ENCODE measurements at places on chromosomes 5 and 9.

DNA sequence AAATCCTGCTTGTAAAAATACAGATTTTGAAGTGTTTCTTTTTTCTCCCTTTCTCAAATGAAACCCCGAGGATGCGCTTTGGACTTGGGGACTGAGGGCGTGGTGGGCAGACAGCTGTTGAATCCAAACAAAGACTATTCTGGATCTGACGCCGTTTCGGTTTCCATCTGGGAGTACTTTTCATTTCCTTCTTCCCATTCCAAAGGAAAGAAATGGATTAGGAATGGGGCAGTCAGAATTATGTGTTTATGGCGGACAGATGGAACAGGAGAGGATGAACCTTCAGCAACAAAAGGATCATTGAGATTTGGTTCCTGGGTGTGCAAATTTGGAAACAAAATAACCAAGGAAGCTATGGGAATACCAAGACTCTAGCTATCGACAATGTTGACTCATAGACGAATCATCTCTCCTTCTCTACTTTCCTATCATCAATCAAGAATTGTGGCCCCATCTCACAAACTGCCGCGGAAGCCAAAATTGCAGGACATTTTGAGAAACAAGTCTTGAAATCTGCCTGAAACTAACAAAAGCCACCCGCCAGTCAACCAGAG is 300.6 kb downstream of the PARP8 start:
- no peak for DNase-seq

DNA sequence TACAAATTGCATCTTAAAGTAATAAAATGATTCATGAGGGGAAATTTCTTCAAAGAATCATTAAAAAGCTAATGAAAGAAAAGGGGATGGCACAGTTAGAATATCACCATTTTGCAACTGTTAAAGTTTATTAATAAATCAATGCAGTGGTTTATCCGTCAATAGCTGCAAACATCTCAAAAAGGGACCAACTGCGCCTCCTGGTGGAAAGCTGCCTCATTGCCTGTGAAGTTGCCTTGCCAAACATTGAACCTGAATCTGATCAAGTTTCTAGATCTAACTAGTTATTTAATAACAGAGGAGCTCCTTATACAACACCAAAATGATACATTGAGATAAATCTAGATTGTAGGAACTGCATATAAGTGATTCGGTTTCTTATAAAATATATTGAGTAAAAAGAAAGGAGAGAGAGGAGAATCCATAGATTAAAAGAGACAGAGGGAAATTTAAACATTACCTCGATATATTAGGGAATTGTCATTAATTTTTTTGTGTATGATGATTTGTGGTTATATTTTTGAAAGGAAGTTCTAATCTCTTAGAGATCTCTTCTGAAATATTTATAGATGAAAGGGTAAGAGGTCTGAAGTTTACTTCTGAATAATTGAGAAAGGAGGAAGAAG is 6.9 kb upstream of the NDUFB6 start:
- peak; percentile 62 for DNase-seq

- DNase-seq = no peak
These were observed 356.6 kb upstream of the C9orf72 start for GRCh38 chr9:27929841-27930240.

DNA sequence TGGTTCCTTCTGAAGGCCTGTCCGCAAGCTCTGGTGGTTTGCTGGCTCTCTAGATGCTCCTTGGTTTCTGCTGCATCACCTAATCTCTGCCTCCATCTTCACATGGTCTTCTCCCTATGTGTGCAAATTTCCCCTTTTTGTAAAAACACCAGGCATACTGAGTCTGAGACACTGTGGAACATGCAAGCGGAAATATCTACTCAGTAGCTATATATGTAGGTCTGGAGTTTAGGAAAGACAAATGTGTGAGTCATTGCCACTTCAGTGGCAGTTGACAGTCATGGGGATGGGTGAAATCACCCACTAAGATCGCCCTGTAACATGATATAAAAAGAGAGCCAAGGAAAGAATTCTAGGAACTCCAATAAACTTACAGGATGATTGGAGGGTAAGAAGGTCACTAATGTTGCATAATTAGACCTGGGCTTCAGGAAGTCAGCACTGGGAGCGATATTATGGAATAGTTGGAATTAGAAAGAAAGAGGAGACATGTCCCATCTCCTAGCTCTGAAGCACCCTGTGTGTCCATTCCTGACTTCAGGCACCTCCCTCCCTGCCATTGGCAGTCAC is 22.7 kb upstream of the UBLCP1 start:
- no peak for DNase-seq

DNA sequence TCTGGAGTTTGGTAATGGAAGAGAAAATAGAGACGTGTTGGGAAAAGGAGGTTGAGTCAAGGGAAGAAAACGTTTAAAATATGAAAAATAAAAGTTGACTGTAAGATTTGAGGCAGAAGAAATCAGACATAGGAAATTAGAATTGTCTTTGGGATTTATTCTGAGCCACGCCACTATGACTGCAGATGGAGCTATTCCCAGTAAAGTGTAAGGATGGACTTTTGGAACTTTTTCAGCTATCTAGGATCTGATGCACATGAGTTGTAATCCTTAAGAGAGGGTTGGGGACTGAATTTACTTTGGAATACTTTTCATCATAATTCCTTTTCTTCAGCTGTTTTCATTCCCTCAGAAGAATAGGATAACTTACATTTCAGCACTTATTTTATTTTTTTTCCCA is 336.7 kb downstream of the FAM170A start:
- no peak for DNase-seq

DNA sequence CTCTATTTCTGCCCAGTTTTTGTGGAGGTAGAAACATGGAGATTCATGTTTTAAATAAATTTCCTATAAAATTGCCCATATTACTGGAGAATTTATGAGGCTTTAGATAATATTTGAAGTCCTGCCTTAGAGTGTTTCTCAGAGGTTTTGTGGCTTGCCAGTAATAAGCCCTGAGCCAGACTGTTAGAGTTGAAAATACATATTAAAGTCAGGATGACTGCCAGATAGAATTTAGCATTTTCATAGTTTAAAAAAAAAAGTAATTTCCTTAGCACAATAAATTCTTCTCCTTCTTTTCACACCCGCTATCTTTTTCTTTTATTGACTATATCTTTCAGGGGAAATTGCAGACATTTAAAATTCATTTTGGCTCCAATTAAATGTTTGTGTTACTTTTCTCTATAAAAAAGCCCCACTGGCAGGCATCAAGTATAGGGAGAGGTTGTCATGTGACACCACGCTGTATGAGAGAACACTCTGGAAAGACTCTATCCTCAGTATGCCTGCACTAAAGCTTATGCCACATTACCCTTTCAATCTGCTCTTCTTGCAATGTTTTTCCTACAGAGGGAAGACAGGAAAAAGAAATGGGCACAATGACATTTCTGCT is 135.2 kb downstream of the MPDZ start:
- DNase-seq = no peak

- no peak for DNase-seq
These were observed 56.1 kb downstream of the AGXT2 start for GRCh38 chr5:34991486-34992238.

GRCh38 chr9:99555792-99556191 is 265.9 kb upstream of the NR4A3 start:
- DNase-seq = no peak

GRCh38 chr9:97773723-97774122 is 76.6 kb upstream of the XPA start:
- DNase-seq = no peak

GRCh38 chr5:496028-496427 is 28.2 kb downstream of the SLC9A3 start:
- no peak for DNase-seq

GRCh38 chr9:137798901-137799629 is 78.5 kb upstream of the CACNA1B start:
- no peak for DNase-seq

DNA sequence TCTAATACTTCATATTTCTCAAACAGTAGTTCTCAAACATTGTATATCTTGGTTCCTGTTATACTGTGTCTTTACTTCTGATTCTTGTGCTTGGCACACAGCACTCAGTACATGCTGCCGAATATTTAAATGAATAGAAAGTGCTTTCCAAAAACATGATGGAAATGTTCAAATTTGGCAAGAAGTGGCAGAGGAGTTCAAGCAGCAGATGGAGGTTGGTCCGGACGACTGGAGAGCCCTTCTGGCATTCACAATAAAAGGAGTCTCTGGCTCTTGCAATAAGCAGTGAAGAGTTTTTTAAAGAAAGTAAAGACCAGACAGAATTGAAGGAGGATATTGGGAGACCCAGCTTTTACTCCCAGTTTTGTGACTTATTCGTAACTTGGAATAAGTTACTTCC is 36.3 kb downstream of the TSTD2 start:
- DNase-seq = no peak

DNA sequence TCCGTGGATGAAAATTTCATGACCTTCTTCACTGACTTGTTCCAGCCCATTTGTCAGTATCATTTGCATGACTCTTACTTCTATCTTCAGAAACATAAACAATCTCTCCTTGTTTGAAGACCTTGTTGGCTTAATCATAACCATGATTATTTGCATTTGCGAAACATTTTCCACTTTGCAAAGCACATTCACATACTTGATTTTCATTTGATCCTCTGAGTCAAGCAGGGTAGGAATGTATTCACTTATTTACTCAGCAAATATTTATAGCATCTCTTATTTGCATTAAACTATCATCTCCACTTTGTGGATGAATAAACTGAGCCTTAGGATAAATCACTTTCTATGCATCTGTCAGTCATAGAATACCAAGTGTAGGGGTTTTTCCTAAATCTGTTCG is 343.0 kb upstream of the SGCD start:
- DNase-seq = no peak

- DNase-seq = peak; percentile 81
These were observed at the start of gene FEM1C for GRCh38 chr5:115544436-115545350. FEM1C (minus strand) TSS chr5:115544775; CDS start chr5:115543493, 1,282 bp downstream.

DNA sequence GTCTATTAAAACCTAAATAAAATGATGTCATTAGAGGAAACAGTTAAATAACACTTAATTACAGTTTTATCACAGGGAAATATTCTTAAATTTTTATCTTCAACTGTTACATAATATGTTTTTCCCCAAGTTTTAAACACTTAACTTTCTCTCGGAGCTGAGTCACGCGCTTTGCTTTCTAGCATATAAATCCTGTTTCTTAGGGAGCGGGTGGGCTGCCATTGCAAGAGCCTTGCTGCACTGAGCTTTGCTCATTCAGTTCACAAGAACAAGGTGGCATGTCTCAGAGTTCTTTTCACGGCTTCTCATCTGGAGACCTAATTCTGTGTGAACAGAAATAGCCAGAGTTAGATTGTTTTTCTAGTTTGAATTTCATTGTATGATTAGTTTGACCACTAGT is 166.1 kb downstream of the ZSWIM6 start:
- no peak for DNase-seq

- DNase-seq = no peak
These were observed 36.2 kb upstream of the SMARCA2 start for GRCh38 chr9:1978941-1979340.

- no peak for DNase-seq
These were observed 1.9 kb downstream of the ISOC1 start for GRCh38 chr5:129096382-129096991.

GRCh38 chr9:75001719-75002421 is 26.2 kb downstream of the CARNMT1 start:
- peak; percentile 20 for DNase-seq

- no peak for DNase-seq
These were observed 5.2 kb downstream of the OLFML2A start for GRCh38 chr9:124781967-124782660.

DNA sequence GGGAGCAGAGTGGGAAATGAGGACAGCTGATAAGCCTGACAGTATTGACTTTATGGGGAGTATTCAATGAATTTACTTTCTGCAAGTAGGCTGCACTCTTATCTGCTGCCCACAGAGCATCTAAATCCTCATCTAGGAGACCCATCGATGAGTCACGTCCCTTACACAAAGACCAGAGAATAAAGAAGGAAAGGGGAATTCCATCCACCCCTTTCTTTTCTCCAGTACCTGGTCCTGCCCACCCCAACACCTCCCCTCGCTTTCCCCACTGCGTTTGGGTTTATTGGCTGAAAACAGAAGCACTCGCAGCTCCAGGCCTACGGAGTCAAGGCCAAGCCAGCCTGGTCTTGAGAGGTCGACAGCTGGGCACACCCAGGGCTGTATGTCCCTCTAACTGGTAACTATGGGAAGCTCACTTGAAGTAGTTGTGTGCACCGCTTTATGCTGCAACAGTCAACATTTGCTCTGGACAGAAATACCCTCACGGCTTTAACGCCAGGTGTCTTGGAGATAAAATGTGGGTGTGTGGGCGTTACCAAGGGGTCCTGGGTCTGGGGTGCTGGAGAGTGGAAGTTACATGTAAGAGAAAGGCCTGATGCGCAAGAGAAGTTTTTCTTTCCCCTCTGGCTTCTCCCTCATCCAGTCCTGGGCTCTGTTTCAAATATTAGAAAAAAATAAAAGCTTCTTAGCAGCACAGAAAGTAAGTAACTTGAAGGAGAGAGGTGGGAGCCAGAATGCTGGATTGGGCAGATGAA is 14.5 kb upstream of the TAL2 start:
- no peak for DNase-seq

- DNase-seq = no peak
These were observed 61.6 kb downstream of the CXXC5 start for GRCh38 chr5:139709582-139710318.

DNA sequence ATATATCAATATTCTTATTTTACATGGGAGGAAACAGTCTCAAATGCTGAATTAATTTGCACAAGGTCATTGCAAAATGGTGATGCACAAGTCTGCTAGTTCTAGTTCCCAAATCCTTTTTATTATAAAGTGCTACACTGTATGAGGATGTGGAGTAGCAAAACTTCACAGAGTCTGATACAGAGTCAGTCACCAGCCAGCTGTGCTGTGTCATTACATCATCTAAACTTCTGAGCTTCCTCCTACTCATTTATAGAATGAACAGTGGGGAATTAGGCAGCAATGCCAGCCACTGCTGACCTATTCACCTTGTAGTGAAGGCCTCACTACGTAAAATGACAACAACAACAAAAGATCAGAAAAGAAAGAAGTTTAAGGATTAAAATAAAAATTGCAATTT is 357.8 kb downstream of the TMEM167A start:
- DNase-seq = no peak

GRCh38 chr5:87138091-87138805 is 129.4 kb upstream of the RASA1 start:
- no peak for DNase-seq

GRCh38 chr9:121326130-121326838 is 43.8 kb downstream of the STOM start:
- DNase-seq = no peak

DNA sequence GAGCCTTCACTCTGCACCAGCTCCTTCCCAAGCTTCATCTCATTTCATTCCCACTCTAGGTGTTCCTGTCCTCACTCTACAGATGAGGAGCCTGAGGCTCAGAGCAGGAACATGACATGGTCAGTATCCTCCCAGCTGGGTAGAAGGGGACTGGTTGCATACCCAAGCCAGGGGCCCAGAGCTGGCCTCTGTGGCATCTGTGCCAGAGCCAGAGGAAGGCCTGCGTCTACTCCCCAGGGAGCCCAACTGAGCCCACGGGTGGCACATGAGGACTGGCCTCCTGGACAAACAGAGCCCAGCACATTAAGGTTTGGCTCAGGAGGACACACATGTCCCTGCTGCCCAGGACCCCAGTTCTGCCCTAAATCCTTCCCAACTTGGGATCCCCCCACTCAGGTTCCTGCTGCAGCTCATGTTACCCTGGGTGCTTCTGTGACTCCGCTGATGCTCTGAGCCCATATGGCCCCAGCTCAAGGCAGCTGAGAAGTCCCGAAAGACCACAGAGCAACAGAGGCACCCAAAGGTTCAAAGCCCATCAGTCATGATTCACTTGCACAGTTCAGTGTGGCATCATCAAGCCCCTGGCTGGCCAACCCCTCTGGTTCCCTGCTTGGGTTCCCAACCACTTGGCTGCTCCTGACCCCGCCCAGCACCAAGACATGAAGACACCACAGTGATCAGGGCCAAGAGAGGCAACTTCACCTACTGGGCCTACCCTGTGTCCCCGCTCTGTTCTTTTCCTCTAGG is 8.5 kb upstream of the NEURL1B start:
- no peak for DNase-seq

Data from NCI-H1930 (cell line).